Aorta (tissue), 5 donors: ENCODE measurements at places on chromosomes 1 and 21.

DNA sequence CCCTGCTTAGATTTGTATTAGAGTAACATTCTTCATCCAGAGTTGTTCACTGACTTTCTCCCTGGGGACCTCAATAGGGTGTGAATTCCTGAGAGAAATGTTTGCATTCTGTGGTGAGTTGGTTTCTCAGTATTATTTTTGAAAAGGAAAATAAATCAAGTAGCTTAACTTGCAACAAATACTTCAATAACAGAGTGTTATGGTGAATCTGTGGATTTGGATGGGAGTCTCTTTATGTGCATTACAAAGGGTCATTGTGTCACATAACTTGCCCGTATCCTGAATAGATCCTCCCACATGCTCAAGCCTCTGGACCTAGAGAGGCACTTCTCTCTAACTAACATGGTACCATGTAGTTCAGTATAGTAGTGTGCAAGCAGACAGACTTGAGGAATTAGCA lies 68.4 kb upstream of the IPO9 start:
- DNase-seq: no peak

- DNase-seq: no peak
Observed at GRCh38 chr1:25062621-25063255, 132.7 kb upstream of the RUNX3 start.

GRCh38 chr1:43377831-43378230 lies 10.0 kb upstream of the ELOVL1 start:
- no peak for DNase-seq

GRCh38 chr1:170866646-170867045 lies 68.7 kb upstream of the MROH9 start:
- no peak for DNase-seq
